ENCODE measurements at places on chromosomes 3 and 15. TPM values are rescaled to one million over a fixed set of nuclear protein-coding genes. Genes with fewer than 3 reads are reported as not detected.

Gene CACNA2D3
- total RNA-seq = 0.17 TPM

Gene ATP10A
- not detected for total RNA-seq

Gene PLSCR5
- total RNA-seq = not detected

Gene FHIT
- total RNA-seq = 9.0 TPM

Gene MAP1A
- total RNA-seq = 0.32 TPM

Gene ROPN1
- 0.33 TPM for total RNA-seq

Gene GPR27
- total RNA-seq = 7.7 TPM

Gene PCSK6
- 1.7 TPM for total RNA-seq
